Nephron progenitor cell (in vitro differentiated cells): ENCODE measurements at places on chromosomes 6 and 20.

GRCh38 chr6:43368259-43369160 lies 937 bp downstream of the ZNF318 start:
- H3K27me3 ChIP-seq, result no peaks in the 10 kb centered on the region
- peak; percentile 78 for DNase-seq
- H3K36me3 ChIP-seq, result peaks cover 18% of the 10 kb centered on the region
- peaks cover 57% of the 10 kb centered on the region for H3K4me1 ChIP-seq

DNA sequence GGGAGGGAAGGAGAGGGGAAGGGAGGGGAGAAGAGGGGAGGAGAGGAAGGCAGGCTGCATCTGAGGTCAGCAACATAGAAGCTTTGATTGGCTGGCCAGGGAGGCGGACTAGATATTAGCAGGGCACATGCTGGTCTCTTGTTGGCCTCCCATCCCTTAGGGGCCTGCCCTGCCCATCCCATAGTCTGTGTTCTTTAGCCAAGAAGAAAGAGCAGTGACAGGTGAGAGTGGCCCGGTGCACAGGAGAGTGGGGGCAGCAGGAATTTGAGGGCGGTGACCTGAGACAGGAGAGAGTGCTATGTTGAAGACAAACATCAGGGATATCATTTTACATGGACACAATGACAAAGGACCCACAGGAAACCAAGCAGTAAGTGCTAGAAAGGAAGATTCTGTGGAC lies 413.5 kb downstream of the SYNE1 start:
- peak overlapping the region; percentile 38 for H3K4me3 ChIP-seq
- DNase-seq, result peak; percentile 42
- H3K27me3 ChIP-seq, result peaks cover 4% of the 10 kb centered on the region
- H3K27ac ChIP-seq, result peak overlapping the region; percentile 73
- H3K36me3 ChIP-seq, result peaks cover 52% of the 10 kb centered on the region
- H3K4me1 ChIP-seq, result peaks cover 18% of the 10 kb centered on the region

DNA sequence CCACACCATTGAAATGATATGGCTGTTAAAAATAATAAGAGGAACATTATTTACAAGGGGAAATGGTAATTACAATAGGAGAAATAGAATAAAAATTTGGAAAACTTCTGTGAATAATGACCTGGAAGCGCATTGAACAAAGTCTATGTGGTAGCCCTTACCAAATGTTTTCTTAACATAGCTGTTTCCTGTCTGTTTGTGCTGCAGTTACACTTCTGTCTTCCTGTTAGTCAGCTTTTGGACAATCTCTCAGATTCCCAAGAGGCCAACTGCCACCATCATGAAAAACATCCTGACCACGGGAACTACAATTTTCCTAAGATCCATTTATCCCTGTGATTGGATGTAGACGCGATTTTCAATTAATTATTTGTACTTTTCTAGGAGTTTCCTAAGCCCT lies 754.4 kb upstream of the MARCKS start:
- peaks cover 7% of the 10 kb centered on the region for H3K36me3 ChIP-seq
- peak overlapping the region; percentile 67 for H3K27ac ChIP-seq
- peaks cover 18% of the 10 kb centered on the region for H3K4me1 ChIP-seq
- no peak for DNase-seq
- no peaks in the 10 kb centered on the region for H3K27me3 ChIP-seq
- no peak overlapping the region for H3K4me3 ChIP-seq

- peak overlapping the region; percentile 97 for H3K4me3 ChIP-seq
- H3K27ac ChIP-seq, result peak overlapping the region; percentile 99
- H3K27me3 ChIP-seq, result no peaks in the 10 kb centered on the region
- peaks cover 56% of the 10 kb centered on the region for H3K4me1 ChIP-seq
These were observed 416 bp downstream of the PTPRK start for GRCh38 chr6:128519931-128520435.

DNA sequence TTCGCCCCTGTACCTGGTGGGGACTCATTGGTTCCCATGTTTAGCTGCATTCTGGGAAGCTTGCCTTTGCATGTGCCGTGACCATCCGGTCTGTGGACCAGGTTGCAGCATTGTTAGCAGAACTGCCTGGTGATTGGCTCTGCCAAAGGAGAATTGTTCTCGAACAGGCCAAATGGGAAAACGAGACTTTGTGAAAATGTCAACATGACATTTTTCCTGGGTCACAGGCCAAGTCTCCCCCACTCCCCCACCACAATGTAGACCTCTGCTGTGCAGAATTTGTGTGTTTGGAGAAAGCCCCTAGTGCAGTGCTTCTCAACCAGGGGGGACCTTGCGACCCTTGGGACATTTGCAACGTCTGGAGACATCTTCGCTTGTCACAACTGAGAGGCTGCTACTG lies 23.2 kb downstream of the CDH22 start:
- no peak overlapping the region for H3K27ac ChIP-seq
- H3K4me1 ChIP-seq, result peaks cover 7% of the 10 kb centered on the region
- H3K4me3 ChIP-seq, result no peak overlapping the region
- H3K27me3 ChIP-seq, result peaks cover 47% of the 10 kb centered on the region

DNA sequence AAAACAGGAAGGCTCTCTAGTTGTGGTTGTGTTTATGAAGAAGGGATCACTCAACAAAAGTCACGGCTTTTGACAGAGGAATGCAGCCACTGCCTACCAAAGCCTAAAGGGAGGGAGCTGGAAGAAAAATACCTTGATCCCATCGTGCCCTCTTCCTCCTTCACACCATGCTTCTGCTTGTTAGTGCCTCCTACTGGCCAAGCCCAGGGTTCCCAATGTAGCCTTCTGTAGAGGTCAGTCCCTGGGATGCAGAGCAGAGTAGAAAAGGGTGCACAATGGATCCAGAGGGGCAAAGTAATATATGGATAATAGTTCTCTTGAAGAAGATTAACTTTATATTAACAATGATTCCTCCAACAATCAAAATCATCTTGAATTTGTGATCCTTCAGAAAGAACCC lies 293.5 kb upstream of the FERMT1 start:
- H3K4me1 ChIP-seq, result no peaks in the 10 kb centered on the region
- peaks cover 4% of the 10 kb centered on the region for H3K27me3 ChIP-seq
- no peak overlapping the region for H3K4me3 ChIP-seq
- DNase-seq, result no peak
- no peak overlapping the region for H3K27ac ChIP-seq

GRCh38 chr6:156928972-156929371 lies 151.8 kb downstream of the ARID1B start:
- peaks cover 6% of the 10 kb centered on the region for H3K27me3 ChIP-seq
- H3K27ac ChIP-seq, result no peak overlapping the region
- peaks cover 30% of the 10 kb centered on the region for H3K36me3 ChIP-seq
- no peak for DNase-seq
- H3K4me3 ChIP-seq, result no peak overlapping the region

GRCh38 chr6:134819236-134819635 lies 130.7 kb downstream of the ALDH8A1 start:
- H3K36me3 ChIP-seq, result no peaks in the 10 kb centered on the region
- no peak overlapping the region for H3K27ac ChIP-seq
- H3K4me3 ChIP-seq, result no peak overlapping the region
- peaks cover 6% of the 10 kb centered on the region for H3K27me3 ChIP-seq
- H3K4me1 ChIP-seq, result peaks cover 28% of the 10 kb centered on the region

DNA sequence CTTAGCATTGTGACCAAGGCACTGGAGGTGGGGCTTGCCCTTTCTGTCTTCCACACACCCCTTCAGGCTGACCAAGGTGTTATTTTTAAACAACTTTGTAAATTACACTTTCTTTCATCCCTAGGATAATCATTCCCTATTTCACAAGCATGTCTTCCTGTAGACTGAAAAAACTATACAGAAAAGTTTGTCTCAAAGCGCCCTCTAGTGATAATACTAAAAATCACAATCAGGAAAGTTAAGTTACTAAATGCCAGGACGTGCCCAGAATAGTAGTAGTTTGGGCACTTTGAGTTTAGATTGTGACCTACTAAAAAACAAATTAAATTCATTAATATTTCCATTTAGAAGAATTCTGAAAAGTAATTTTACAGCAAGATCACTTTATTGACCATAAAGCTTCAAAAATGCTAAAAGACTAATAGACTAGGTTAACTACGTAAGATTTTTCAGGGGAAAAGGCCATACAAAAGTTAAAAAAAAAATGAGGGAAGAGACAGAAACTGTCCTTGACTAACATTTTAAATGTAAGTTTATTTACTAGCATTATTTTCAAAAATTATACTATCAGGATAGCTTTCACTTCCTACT lies 123.3 kb upstream of the DUSP22 start:
- no peak overlapping the region for H3K4me3 ChIP-seq
- H3K36me3 ChIP-seq, result no peaks in the 10 kb centered on the region
- H3K4me1 ChIP-seq, result no peaks in the 10 kb centered on the region
- no peak overlapping the region for H3K27ac ChIP-seq
- peaks cover 58% of the 10 kb centered on the region for H3K27me3 ChIP-seq

DNA sequence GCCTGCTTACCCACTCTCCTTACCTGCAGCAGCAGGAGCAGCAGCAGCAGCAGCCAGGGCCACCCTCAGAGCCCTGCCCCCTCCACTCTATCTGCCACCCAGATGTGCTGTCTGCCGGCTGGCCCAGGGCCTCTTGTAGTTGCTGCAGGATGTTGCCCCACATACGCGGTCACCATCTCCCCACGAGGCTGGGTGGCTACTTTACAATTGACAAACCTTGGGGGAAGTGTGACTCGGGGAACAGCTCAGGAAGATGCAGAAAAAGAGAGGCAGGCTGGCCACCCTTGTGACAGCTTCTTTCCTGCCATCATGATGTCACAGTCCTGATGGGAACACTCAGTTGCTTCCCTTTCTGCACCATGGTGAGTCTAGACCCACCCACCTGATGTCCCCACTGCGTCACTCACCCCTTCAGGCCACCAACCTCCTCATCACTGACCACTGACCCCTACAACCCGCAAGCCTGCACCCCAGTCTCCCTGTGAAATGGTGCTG lies 14.5 kb downstream of the TREM1 start:
- H3K4me3 ChIP-seq, result no peak overlapping the region
- H3K27ac ChIP-seq, result no peak overlapping the region
- peaks cover 32% of the 10 kb centered on the region for H3K27me3 ChIP-seq
- H3K36me3 ChIP-seq, result no peaks in the 10 kb centered on the region
- DNase-seq, result no peak

- H3K27ac ChIP-seq, result no peak overlapping the region
- H3K4me1 ChIP-seq, result peaks cover 65% of the 10 kb centered on the region
- peaks cover 2% of the 10 kb centered on the region for H3K27me3 ChIP-seq
- H3K36me3 ChIP-seq, result peaks cover 20% of the 10 kb centered on the region
These were observed 903 bp downstream of the CNKSR3 start for GRCh38 chr6:154509421-154510143.

GRCh38 chr6:106118835-106119431 lies 32.8 kb downstream of the PRDM1 start:
- H3K36me3 ChIP-seq, result peaks cover 5% of the 10 kb centered on the region
- no peak overlapping the region for H3K4me3 ChIP-seq
- peak overlapping the region; percentile 29 for H3K27ac ChIP-seq
- H3K4me1 ChIP-seq, result peaks cover 53% of the 10 kb centered on the region
- DNase-seq, result no peak

GRCh38 chr6:47254906-47255305 lies 54.8 kb downstream of the TNFRSF21 start:
- no peaks in the 10 kb centered on the region for H3K27me3 ChIP-seq
- DNase-seq, result no peak
- H3K4me3 ChIP-seq, result no peak overlapping the region
- no peak overlapping the region for H3K27ac ChIP-seq

- H3K27ac ChIP-seq, result no peak overlapping the region
- H3K36me3 ChIP-seq, result no peaks in the 10 kb centered on the region
- DNase-seq, result no peak
- H3K4me3 ChIP-seq, result no peak overlapping the region
These were observed 3.0 kb downstream of the ENPP3 start for GRCh38 chr6:131640100-131640499.

- no peak overlapping the region for H3K27ac ChIP-seq
- no peak overlapping the region for H3K4me3 ChIP-seq
- H3K27me3 ChIP-seq, result no peaks in the 10 kb centered on the region
- H3K36me3 ChIP-seq, result no peaks in the 10 kb centered on the region
These were observed 197.9 kb downstream of the CDH4 start for GRCh38 chr20:61449916-61450315.

DNA sequence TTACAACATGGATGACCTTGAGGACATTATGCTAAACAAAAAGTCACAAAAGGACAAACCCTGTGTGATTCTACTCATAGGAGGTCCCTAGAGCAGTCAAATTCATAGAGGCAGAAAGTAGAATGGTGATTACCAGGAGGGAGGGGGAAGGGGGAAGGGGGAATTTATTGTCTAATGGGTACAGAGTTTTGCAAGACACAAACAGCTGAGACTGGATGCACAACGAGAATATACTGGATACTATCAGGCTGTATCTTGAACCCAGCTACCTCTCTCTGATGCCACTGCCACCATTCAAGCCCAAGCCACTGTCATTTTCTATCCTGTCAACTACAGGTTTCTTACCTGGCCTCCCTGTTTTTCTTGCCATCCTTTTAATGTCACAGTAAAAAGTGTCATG lies 252.3 kb downstream of the ATXN1 start:
- no peak overlapping the region for H3K27ac ChIP-seq
- no peaks in the 10 kb centered on the region for H3K27me3 ChIP-seq
- H3K4me3 ChIP-seq, result no peak overlapping the region

DNA sequence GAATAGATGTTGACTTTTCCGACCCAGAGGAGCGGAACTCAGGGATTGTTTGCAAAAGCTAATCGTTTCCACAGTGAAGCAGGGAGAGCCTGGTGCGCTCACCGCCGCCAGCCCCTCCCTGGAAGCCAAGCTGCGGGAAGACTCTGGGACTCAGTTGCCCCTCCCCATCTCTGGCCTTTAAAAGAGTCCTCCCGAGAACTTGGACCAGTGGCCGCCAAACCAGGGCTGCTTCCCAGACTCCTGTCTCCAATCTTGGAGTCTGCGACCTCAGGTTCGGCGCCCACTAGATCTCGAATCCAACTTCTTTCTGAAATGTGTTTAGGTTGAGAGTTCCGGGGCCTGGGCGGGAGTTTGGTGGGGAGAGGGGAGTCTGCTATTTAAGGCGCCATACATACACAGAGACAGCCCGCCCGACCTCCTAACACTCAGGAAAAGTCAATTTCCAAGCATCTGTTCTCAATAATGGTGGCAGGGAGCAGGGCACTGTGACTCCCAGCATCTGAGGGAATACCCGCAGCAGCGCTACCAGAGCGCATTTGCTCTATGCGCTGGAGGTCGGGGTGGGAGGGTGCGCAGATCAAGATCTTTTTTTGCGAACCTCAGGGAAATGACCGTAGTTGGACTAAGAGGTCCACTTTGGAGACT lies 800 bp upstream of the GRIK2 start:
- DNase-seq, result peak; percentile 26
- peaks cover 62% of the 10 kb centered on the region for H3K27me3 ChIP-seq
- peak overlapping the region; percentile 90 for H3K4me3 ChIP-seq
- peaks cover 47% of the 10 kb centered on the region for H3K4me1 ChIP-seq

DNA sequence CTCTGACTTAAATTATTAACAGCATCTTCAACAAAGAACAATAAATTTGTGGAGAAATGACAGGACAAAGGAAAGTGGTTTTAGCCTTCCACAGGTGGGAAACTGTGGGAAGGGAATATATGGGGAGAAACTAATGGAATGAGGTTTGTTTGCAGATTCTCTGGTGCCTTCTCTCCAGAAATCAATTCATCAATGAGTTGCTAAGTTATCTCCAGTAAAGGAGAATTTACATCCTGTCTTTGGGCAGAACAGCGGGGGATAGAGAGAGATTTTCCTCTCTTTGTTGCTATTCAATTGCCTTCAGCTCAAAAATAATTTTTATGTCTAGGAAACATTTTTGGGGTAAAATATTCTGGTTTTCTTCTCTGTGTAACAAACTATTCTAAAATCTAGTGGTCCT lies 36.9 kb upstream of the LCA5 start:
- H3K27me3 ChIP-seq, result no peaks in the 10 kb centered on the region
- no peak overlapping the region for H3K27ac ChIP-seq
- no peak for DNase-seq
- no peak overlapping the region for H3K4me3 ChIP-seq
- H3K4me1 ChIP-seq, result peaks cover 11% of the 10 kb centered on the region

GRCh38 chr6:111824608-111825337 lies 48.5 kb downstream of the FYN start:
- no peak overlapping the region for H3K4me3 ChIP-seq
- H3K36me3 ChIP-seq, result peaks cover 34% of the 10 kb centered on the region
- H3K4me1 ChIP-seq, result peaks cover 45% of the 10 kb centered on the region
- peak overlapping the region; percentile 15 for H3K27ac ChIP-seq
